ENCODE measurements at places on chromosomes 4 and X.

DNA sequence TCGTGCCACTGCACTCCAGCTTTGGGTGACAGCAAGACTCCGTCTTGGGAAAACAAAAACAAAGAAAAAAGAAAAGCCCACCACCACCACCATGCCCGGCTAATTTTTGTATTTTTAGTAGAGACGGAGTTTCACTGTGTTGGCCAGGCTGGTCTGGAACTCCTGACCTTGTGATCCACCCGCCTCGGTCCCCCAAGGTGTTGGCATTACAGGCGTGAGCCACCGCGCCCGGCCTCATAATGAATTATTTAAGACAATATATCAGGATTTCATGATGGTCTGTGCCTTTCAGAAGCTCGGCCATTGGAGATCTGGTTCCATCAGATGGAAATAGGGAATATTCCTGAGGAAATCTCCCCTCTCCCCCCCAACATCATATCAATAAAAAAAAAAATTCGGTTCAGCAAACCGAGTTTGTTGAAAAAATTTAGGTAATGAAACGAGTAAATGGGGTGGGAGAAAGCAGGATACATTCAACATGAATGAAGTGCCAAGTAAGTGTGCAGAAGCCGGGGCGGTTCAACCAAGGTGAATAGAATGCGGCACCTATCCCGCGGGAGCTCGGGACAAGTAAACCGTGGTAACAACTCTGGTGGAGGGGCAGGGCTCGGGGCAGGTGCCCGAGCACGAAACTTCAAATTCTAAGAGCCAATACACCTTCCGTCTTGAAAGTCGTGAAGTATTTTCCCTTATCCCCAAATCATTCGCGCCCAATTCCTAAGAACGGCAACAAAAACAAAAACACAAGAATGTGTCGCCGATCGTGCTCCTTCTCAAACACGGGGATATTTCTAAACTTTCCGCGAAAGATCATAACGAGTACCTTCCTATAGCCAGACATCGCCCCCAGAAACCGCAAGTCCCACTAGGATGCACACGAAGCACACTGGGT lies 773 bp upstream of the TXLNG start:
- DNase-seq, result no peak

DNA sequence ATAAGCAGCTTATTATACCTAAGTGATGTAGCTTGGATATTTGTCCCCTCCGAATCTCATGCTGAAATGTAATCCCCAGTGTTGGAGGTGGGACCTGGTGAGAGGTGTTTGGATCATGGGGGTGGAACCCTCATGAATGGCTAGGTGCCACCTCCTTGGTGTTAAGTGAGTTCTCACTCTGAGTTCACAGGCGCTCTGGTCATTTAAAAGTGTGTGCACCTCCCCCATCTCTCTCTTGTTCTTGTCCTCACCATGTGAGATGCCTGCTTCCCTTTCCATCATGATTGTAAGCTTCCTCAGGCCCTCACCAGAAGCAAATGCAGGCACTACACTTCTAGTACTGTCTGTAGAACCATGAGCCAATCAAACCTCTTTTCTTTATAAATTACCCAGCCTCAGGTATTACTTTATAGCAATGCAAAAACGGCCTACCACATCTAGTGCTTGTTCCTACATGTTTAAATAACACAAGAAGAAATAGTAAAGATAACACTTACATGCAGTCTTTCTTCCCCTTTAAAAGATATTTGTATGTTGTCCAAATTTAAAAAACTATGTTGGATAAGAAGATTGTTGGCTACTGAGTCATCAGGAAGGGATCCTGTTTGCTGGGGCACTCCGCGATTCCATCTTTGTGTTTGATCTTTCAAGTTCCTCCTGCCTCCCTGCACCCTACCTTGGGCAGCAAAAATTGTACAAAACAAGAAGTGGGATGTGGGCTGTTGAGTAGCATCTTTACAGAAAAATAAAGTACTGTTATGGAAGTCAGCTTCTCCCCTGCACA lies 29.7 kb downstream of the PPP1R2C start:
- no peak for DNase-seq

- DNase-seq, result no peak
Observed at GRCh38 chr4:175422331-175422730, 389.7 kb downstream of the GPM6A start.

- DNase-seq, result no peak
Observed at GRCh38 chr4:92305148-92305877, 1.5 kb downstream of the GRID2 start.

- DNase-seq, result no peak
Observed at GRCh38 chrX:49187028-49187394, 838 bp upstream of the PRICKLE3 start.

DNA sequence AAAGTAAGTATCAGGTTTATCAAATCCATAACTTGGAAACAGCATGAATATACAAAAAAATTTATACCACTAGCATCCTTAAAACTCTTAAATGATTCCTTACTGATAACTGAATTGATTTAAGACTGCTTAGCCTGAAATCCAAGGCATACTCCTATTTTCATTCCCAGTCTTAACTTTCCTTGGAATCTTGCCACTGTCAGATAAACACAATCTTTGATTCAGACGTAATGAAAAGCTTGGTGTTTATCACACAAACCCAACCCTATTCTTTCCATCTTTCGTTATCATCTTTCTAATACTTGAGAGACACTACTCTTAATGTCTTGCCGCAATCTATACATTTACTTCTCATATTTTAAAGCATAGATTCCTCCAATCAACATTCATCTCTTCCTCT lies 19.1 kb downstream of the C4orf17 start:
- DNase-seq, result no peak

DNA sequence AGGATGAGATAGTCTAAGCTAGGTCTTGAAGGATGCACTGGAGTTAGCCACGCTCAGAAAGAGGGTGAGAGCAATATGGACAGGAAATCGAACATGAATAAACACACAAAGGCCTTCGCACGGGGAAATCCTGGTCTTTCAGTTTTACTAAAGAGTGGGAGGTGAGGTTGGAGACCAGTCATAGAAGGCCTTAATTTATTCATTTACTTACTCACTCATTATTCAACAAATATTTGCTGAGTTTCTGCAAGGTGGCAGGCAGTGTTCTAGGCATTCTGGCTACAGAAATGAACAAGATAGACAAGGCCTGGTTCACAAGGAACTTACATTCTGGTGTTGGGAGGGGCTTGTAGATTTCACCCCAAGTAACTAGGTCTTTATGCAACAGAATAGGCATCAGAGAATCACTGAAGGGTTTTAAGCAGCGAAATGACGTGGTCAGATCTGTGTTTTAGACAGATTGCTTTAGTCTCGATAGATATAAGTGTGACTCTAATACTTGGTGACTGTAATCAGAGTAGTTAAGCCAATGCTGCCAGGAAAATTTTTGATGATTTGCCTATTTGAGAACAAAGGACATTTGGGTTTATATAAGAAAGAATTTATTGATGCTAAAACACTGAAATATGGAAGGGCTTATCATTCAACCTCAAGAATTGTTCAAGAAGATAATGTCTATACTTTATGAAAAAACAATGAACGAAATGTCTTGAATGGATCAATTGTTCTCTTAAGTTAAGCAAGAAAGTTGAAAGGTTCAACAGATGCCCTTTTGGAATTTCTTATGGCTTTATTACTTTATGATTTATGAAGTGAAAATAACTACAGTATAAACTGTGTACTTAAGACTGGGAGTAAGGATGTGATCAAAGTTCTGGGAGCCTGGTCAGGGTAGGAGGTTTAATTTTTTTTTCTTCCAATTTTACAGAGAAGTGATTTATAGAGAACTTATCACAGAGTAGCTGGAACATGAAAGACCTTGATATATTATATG lies 184.4 kb upstream of the CASK start:
- peak; percentile 11 for DNase-seq

DNA sequence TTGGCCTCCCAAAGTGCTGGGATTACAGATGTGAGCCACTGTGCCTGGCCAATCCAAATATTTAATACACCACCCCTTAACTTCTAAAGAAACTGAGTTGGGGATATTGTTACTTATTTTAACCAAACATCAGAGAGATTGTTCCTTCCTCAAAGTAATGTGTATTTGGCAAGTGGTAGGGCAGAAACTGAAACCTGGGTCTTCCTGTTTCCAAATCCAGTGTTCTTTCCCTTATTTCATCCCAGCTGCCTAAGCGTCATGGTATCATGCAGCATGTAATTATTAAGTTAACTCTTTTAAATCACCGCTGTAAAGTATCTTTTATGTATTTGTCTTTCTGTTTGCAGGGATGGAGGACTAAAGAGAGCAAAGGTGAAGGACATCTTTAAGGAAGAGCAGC lies 68.4 kb downstream of the GPAT3 start:
- no peak for DNase-seq

DNA sequence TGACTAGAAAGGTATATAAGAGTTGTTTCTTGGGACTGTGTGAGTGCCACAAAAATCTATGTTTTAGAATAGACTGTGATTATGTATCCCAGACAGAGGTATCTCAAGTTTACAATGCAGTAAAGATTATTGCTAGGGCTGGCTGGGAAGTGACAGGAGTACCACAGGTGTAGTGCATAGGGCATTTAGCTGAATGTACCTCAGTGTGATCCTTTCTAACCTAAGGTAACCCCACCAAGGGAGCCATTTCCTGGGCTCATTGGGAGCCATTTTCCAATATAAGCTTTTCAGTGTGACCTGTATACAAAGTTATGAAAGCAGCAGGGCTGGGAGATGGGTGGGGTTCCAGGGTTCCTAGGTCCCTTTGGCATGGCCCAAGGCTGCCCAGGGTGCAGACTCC lies 6.1 kb upstream of the LEF1 start:
- DNase-seq, result no peak

- DNase-seq, result no peak
Observed at GRCh38 chr4:102321260-102321995, 23.9 kb downstream of the SLC39A8 start.

- no peak for DNase-seq
Observed at GRCh38 chr4:54717694-54718093, 59.9 kb downstream of the KIT start.

DNA sequence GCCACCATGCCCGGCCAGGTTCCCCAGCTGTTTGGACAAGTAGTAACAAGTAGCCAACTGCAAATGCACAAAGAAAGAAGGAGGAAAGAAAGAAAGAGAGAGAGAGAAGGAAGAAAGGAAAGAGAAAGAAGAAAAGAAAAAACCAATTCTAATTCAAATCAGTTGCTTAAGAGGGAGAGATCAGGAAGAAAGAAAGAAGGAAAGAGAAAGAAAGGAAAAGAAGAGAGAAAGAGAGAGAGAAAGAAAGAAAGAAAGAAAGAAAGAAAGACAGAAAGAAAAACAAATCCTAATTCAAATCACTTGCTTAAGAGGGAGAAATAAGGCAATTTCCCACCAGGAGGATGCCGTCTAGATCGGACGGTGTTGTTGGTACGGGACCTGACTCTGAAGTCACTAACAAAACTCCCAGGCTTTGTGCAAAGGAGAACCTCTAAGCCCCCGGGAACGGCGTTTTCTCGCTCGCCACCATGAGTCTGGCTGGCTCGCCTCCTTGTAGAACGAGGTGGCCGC lies 95.5 kb upstream of the PPP2R3B start:
- DNase-seq, result no peak

DNA sequence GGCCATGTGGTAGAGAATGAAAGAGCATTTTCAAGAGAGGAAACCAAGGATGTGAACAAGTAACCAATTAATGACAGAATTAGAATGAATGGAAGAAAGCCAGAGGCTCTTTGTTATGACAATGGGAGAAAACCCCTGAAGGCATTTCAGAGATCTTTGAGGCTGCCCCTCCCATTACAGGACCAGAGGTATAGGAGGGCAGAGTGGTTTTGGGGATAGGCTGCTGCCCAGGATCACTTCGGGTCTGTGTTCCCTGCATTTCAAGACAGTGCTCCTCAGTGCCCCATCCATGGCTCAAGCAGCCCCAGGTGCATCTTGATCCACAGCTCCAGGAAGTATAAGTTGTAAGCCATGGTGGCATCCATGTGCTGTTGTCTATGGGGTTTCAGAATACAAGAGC lies 124.0 kb upstream of the HPF1 start:
- no peak for DNase-seq

- DNase-seq, result no peak
Observed at GRCh38 chr4:138114434-138114833, 127.7 kb downstream of the SLC7A11 start.

- no peak for DNase-seq
Observed at GRCh38 chrX:102339312-102340298, 92.6 kb downstream of the NXF2 start.

DNA sequence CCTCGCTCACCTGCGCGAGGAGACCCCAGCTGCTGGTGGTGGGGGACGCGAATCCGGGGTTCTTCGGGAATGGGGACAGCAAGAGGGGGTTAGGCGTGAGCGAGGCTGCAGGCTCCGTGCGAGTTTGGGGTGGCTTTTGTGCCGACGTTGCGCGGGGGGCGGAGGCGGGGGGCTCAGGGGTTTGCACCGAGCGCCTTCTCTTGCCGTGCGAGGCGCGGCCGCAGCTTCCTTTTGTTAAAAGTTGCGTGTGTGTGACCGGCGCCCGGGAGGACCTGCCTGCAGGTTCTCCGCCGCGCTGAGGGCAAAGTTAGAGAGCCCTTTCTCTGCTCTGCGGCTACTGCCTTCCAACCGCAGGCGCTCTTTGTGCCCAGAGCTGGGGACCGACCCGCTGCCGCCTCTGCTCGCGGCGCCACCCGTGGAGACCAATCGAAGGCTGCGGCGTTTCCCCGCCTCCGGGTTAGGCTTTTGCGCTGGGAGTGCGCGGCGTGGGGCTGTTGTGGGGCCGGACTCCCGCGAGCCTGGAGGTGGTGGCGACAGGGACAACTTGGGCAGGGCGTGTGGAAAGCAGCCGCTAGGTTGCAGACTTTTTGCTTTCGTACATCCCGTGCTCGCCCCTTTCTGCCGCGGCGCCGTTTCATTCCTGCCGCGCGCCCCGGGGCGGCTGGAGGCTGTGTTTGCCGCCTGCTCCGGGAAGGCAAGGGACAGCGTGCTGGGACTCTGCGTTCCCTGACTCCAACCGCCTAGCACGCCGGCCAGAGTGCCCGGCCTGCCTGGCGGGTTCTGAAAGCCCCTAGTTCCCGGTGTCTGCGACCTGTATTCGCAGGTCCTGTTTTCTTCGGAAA lies 716 bp downstream of the KIT start:
- peak; percentile 10 for DNase-seq

DNA sequence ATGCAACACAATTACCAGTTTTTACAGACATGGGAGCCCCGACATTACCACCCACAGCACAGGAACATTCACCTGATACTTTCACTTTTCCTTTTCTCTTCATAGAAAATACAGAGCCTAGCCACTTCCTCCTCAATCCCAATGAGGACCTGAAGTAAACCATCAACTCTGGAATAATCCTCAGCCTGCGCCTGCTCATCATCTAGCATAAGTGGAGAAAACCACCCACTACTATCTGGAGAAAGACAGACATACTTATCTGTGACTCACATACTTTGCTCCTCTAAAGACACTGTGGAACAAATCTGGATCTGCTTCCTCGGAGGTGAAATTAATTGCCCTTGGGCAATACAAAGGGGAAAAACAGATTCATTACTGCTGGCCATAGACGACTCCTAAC lies 47.8 kb downstream of the ZCCHC13 start:
- no peak for DNase-seq

GRCh38 chr4:48268956-48269860 lies at the start of gene TEC:
TEC (minus strand) TSS chr4:48269838; CDS start chr4:48228614, 41,224 bp downstream.
- DNase-seq, result peak; percentile 18
